ENCODE measurements at places on chromosomes 1 and 21.

DNA sequence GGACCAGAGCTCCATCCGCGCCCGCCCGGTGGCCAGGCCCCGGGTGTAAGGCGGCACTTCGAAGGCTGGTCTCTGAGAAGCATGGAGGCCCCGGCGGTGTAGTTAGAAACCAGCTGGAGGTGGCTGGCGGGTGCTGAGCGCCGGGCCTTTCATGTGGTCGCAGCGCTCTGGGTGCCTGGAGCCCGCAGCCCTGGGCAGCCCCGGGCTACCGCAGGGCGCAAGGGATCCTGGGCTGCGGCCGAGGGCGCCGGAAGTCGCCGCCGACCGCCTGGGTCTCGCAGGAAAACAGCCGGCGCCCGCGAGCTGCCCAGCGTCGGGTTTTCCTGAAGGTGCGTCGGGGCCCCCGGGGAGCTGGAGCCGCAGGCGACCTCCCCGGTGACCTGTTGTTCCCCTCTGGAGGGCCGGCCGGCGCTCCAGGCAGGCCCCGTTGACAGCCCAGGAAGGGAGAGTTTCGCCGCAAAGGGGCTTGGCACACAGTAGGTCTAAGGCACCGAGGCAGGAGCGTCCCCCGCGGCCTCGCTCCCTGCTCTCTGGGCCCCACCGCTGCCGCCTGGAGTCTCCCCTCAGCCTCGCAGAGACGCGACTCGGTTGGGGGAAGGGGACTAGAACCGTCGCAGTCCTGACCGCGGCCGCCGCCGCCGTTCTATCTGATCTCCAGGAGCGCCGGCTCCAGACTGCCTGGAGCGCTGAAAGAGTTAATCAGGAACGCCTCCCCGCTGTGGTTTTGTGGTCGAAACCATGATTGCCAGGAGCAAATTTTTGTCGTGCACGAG, 2.7 kb downstream of the GRHL3 start:
- DNase-seq: peak; percentile 86

DNA sequence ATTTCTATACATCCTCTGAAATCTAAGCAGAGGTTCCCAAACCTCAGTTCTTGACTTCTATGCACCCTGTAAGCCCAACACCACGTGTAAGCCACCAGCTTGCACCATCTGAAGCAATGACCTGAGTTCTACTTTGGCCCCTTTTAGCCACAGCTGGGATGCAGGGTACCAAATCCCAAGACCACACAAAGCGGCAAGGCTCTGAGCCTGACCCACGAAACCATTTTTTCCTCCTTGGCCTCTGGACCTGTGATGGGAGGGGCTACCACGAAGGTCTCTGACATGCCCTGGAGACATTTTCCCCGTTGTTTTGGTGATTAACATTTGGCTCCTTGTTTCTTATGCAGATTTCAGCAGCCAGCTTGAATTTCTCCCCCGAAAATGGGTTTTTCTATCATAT, 38.8 kb downstream of the STXBP3 start:
- DNase-seq: no peak

- DNase-seq: no peak
Observed at GRCh38 chr1:209586221-209586740, 2.8 kb downstream of the CAMK1G start.

- peak; percentile 62 for DNase-seq
Observed at GRCh38 chr1:26280333-26281042, 602 bp downstream of the SH3BGRL3 start.

DNA sequence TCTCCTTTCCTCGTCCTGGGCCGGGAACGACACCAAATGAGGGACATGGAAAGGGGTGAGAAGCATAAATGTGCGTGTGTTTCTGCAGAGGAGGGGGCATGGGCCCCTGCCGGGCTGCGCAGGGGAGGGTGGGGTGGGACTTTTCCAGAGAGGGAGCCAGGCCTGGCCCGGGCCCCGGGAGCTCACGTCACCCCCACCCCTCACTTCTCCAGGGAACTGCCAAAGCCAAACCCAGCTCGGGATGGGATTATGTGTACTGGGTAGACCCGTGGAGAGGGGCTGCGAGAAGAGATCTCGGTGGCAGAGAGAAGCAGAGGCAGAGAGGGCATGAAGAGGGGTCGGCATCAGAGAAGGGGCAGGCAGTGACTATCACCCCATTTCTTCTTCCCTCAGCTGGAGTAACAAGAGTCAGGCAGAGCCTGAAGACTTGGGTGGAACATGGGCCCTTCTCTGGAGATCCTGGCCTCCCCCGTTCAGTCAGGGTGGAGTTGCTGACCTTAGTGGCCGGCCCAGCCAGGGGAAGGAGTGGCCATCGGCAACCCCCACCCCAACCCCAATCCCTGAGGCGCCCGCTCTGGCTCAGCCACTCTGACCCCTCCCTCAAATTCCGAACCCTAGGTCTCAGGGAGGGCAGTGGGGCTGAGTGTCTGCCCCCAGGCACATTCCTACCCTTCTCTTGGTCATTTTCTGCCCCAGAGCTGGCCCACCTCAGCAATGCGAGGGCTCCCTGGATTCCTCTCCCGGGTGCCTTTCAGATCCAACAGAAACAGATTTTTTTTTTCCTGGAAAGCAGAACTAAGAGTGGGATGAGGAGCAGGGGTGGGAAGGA, 1.2 kb downstream of the ADAMTSL4 start:
- no peak for DNase-seq

GRCh38 chr1:151635479-151636072, 23.7 kb downstream of the SNX27 start:
- DNase-seq: no peak

DNA sequence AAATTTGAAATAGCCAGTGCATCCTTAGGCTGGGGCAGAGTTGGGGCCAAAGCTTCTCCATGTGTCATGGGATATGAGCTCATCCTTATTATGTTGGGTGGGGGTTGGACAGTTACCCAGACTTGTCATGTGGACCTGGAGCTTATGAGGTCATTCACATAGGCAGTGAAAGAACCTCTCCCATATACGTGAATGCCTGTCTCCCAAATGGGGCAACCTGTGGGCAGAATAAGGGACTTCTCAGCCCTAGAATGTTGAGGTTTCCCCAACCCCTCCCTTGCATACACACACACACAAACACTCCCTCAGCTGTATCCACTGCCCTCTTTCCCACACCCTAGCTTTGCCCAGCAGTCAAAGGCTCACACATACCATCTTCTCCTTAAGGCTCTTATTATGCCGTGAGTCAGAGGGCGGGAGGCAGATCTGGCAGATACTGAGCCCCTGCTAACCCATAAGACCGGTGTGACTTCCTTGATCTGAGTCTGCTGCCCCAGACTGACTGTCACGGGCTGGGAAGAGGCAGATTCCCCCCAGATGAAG, 2.3 kb upstream of the IVL start:
- no peak for DNase-seq

DNA sequence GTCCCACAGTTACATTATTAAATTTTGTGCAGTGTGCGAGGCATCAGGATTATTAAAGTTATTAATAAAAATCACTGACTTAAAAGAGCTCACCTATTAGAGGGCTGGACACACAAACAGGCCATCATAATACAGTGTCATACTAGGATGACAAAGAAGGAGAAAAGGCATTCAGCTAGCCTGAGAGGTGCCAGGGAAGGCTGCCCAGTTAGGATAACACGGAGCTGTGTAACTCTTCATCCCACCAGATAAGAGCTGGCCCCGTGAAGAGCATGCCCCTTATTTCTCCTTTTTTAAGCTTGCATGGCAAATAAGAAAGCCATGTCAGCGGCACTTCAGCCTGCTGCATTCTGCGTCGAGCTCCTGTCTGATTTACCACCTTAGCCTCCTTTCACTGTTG, 109.5 kb downstream of the KCNK1 start:
- no peak for DNase-seq

GRCh38 chr1:82947278-82947677, 1051.7 kb downstream of the TTLL7 start:
- no peak for DNase-seq

DNA sequence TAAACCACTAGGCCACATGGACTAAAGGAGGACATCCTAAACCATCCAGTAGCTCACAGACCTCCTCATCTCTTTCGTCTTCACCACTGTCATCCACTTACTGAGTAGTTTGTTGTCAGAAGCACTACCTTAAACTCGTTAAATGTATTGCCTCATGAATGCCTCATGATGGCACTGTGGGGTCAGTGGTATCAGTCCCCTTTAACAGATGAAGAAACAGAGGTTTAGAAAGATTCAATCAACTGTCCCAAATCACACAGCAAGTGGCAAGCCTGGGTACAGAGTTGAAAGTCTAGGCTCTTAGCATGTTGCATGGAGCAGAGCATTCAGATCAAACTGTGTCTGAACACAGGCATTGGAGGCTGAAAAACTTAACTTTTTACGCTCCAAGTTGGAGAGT, 183.6 kb upstream of the KIAA0040 start:
- peak; percentile 24 for DNase-seq

DNA sequence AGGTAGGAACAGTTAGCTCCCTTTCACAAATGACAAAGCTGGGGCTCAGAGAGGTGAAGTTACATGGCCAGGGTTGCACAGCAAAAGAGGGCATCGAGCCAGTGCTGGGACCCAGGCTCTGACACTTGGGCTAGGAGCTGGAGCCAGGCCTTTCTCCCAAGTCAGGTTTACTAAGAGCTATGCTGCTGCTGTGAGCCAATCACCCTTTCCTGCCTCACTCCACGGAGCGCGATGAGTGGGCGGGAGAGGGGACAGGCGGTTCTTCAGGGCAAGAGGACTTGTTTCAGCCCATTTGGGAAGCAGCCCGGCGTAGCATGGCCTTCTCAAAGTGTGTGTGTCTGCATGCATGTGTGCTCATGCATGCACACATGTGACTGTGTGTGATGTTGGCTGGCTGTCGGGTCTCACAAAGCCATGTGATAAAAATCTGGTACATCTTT, 10.6 kb downstream of the ID3 start:
- DNase-seq: no peak

GRCh38 chr1:81443288-81443687, 357.4 kb upstream of the ADGRL2 start:
- no peak for DNase-seq

DNA sequence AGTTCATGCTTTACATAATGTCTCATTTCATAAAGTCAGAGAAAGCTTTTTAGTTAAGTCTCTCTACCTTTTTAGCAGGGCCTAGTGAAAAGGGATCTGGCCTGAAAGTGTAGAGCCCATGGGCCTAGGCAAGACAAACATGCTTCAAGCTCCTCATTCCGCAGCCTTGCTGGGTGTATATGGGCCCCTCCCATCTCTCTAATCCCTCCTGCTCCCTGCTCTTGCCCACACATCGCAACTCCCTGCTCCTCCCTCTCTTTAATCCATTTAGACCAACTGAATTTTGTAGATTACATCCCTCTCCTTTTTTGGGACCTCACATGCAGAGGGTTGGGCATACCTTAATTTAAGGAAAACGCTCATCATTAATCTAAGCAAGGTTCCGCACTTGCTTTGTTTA, 42.3 kb upstream of the CCDC190 start:
- DNase-seq: no peak

Data from HuH-7 (cell line).